ENCODE measurements at places on chromosomes 2 and 18.

DNA sequence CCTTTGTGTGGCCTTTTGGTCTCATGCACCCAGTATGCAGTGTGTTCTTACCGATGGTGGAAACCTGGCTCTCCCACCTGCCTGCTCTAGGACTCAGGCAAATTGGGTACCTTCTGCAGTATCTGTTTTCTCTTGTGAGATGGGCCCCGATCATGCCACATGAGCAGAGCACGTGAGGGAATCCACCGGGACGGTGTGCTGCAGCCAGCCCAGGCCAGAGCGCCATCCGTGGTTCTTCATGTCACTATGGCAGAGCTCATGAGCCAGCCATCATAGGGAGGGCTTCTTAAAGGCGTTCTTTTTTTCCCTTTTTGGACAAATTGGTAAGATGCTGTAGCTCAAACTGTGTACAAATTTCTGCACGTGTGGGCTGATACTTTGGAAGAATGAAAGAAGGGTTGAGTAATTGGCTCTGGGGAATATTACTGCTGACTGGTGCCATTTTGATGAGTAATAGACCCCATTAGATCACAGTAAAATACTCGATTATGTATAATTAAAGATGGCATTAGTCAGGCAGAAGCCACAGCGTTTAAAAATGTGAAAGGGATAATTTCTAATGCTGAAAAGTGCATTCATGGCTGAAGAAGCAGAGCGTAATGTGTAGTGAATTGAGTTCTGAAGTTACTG, 19.2 kb downstream of the SH3RF3 start:
- no peak for DNase-seq

- no peak for DNase-seq
Measured at GRCh38 chr2:171201767-171202166, 41.1 kb upstream of the TLK1 start.

DNA sequence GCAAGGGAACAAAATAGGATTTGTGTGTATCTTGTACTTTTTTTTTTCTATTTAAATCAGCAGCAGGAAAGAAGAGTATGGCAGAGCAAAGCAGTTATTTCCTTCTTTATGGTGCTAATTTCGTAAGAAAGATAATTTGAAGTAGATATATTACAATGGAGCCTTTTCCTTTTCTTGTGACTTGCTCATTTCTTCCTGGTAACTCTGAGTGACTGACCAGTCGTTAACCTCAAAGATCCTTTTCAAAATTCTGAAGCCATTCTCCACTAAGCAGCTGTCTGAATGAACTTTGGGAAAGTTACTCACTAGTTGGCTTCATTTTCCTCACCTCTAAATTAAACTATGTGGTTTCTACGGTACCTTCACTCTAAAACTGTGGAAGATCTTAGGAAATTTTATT, 24.6 kb downstream of the AFTPH start:
- no peak for DNase-seq

GRCh38 chr2:24730481-24730880, 62.7 kb downstream of the PTRHD1 start:
- no peak for DNase-seq

DNA sequence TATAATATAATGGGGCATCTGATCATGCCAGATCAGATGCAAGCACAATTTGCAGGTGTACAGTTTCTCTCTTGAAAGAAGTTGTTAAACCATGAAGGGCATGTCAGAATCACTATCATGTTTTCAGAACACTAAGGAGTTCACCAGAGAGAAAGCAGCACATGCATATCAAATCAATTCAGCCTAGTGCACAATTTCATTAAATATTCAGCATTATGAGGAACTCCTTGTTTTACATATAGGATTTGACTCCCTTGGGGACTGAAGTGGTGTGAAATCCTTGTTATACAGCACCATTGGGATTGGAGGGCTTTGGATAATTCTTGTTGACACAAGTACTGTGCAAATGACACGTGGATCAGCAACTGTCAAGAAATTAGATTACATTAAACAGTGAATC, 562.1 kb upstream of the KLHL29 start:
- DNase-seq: no peak

DNA sequence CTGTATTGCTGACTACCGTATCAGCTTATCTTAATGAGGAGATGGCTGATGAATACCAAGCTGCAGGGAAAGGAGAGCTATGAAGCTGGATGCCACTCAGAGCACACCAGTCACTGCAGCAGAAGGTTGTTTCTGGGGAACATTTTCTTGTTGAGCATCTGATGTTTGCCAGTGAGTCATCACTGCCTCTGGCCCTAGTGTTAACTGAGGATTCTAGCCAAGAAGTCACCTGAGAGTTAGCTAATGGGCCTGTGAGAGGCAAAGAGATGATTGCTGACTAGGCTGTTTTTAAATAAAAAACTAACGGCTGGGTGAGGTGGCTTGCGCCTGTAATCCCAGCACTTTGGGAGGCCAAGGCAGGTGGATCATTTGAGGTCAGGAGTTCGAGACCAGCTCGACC, 37.9 kb downstream of the CCDC150 start:
- no peak for DNase-seq

GRCh38 chr2:8506746-8507145, 175.1 kb upstream of the ID2 start:
- DNase-seq: no peak

- DNase-seq: no peak
Measured at GRCh38 chr2:126914811-126915500, 16.3 kb downstream of the TEX51 start.

DNA sequence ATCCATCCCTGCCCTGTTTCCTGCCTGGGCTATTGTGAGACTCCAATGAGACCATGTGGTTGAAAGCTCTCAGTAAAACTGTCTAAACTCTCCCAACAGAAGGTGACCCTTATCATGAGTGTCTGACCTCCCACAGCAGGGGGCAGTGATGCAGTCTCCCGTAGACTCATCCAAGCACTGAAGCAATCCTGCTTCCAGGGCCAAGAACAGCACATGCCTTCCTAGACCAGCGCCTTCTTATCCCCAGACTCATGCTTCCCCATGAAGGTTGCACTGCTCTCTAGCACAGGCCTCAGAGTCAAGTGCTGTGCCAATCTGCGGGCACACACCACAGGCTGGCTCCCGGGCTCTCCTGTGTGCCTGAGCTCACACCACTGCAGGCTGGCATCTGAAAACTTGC, 112.3 kb downstream of the TNS1 start:
- DNase-seq: no peak

DNA sequence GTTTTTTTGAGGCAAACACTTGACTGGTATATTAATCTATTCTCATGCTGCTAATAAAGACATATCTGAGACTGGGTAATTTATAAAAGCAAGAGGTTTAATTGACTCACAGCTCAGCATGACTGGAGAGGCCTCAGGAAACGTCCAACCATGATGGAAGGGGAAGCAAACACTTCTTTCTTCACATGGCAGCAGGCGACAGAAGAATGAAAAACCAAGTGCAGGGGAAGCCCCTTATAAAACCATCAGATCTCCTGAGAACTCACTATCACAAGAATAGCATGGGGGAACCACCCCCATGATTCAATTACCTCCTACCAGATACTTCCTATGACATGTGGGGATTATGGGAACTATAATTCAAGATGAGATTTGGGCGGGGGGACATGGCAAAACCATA, 136.2 kb upstream of the MAPRE2 start:
- DNase-seq: no peak

- no peak for DNase-seq
Measured at GRCh38 chr18:7068871-7069590, 48.6 kb downstream of the LAMA1 start.

DNA sequence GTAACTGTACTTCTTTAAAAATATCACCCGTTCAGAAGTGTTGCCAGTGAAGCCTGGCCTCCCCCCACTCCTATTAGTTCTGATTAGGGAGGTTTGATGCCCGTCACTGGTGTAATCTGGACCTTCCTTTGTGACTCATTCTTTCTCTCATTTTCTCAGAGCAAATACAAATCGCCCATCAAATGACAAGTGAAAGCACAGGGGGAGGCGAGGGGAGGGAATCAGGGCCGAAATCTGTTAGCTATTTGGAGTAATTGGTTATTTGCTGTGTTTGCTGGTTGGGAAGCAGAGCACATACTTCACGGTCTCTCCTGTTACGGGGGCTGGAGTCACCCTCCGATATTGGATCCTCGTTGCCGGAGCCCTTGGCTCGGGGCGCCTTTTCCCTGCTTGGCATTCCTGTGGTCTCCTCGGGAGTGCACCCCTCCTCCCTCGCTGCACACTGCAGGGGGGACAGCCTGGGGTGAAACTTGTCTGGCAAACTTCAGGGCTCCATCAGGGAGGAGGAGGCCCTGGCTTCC, 178.1 kb downstream of the DYSF start:
- DNase-seq: no peak

DNA sequence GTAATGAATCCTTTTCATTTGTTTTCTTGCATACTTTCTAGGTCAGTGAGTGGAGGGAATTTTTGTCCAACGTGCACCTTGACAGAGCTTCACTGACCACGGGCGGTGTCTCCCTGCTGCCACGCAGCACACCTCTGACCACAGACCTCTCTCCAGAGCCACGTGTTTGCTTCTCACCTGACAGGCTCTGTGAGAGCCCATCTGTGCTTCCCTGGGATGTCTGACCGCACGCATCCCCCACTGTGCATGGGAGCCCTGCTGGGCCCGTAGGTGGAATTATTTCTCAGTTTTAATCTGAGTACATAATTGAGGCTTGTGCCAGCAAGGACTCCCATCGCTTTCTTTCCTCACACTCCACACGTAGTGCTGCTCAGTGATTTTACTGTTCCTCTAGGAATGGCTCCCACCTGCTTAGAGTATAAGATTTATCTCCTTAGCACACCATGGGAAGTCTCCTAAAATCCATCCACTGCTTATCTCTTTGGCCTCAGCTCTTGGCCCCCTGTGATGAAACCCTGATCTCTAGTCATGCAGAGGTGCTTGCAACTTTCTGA, 482.6 kb downstream of the TSN start:
- DNase-seq: no peak

GRCh38 chr2:23448906-23449305, 63.9 kb downstream of the KLHL29 start:
- DNase-seq: no peak
